ENCODE measurements at places on chromosomes 12 and 14. TPM values are rescaled to one million over a fixed set of nuclear protein-coding genes. Genes with fewer than 3 reads are reported as not detected.

Gene MORN3
- total RNA-seq, result 0.33 TPM

Gene DTD2
- 45.2 TPM for total RNA-seq

Gene C2CD5
- total RNA-seq, result 34.3 TPM

Gene CRY1
- total RNA-seq, result 12.9 TPM

Gene CD9
- 475 TPM for total RNA-seq

Gene CCDC196
- not detected for total RNA-seq

Gene CCDC38
- total RNA-seq, result not detected

Gene AQP2
- not detected for total RNA-seq

Gene EIF2B2
- total RNA-seq, result 58.8 TPM

Gene FAM186B
- 0.99 TPM for total RNA-seq

Gene DPPA3
- not detected for total RNA-seq

Gene MANSC4
- total RNA-seq, result not detected

Gene C12orf60
- total RNA-seq, result 1.3 TPM

Gene ALX1
- not detected for total RNA-seq

Gene HRK
- total RNA-seq, result 0.17 TPM

Gene RHOJ
- 2.0 TPM for total RNA-seq

Gene CALCOCO1
- total RNA-seq, result 211 TPM

Gene C12orf50
- total RNA-seq, result 0.17 TPM

Gene TIMELESS
- total RNA-seq, result 4.6 TPM

Gene SOAT2
- not detected for total RNA-seq

Gene TDRD9
- total RNA-seq, result 0.33 TPM

Gene PTPRB
- 0.73 TPM for total RNA-seq

Gene LRRIQ1
- 0.44 TPM for total RNA-seq

Gene PRIM1
- total RNA-seq, result 15.6 TPM

Gene ANKS1B
- 0.87 TPM for total RNA-seq

Gene COCH
- total RNA-seq, result 0.33 TPM

Gene LMNTD1
- total RNA-seq, result 0.44 TPM

Gene TTC8
- total RNA-seq, result 45.7 TPM

Gene KCNH3
- total RNA-seq, result under 0.01 TPM

Gene KCTD10
- total RNA-seq, result 62.3 TPM

Gene KCNH5
- 2.3 TPM for total RNA-seq

Gene IL22
- total RNA-seq, result not detected

Gene COL2A1
- total RNA-seq, result under 0.01 TPM

Gene OR4E2
- not detected for total RNA-seq

Data from smooth muscle cell of trachea (primary cell).